ENCODE measurements at places on chromosomes 16 and 17. TPM values are rescaled to one million over a fixed set of nuclear protein-coding genes. Genes with fewer than 3 reads are reported as not detected.

Gene USP6
- 0.19 TPM for total RNA-seq

Gene ZSCAN10
- total RNA-seq = not detected

- DNase-seq = peak; percentile 84
These were observed 5.5 kb upstream of the KIF22 start for GRCh38 chr16:29784901-29785500.

DNA sequence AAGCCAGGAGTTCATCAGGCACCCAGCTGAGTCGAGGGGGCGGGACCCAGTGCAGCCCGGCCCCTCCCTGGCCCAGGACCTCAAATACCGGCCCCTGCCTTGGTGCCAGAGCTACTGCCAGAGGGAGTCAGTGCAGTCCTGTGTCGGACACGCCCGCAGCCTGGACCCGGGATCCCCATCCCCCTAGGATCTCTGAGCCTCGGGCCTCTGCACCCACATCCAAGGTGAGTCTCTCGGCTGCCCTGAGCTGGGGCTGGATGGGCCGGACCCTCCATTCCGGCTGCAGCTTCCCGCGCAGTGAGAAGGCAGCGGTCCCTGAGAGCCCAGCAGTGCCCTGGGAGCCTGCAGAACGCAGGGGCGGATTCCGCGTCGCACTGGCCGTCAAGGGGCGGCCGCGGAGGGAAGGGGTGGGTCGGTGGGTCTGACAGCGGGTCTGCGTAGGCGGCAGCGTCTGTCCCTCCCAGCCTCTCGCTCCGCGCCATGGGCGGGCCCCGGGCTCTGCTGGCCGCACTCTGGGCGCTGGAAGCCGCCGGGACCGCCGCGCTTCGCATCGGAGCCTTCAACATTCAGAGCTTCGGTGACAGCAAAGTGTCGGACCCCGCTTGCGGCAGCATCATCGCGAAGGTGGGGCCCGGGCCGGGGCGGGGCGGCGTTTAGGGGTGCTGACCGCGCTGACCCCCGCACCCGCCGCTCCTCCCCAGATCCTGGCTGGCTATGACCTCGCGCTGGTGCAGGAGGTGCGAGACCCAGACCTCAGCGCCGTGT, at the start of gene DNASE1L2:
DNASE1L2 (plus strand) TSS at position 108 of the 765 bp plus-strand sequence; CDS start at position 481, 373 bp downstream.
- DNase-seq = peak; percentile 68

GRCh38 chr17:60618854-60619526, 19.0 kb downstream of the PPM1D start:
- DNase-seq = no peak

Measured in kidney (tissue), 22 donors.